ENCODE measurements at places on chromosomes 1 and 21. TPM values are rescaled to one million over a fixed set of nuclear protein-coding genes. Genes with fewer than 3 reads are reported as not detected.

Gene SLC5A9
- total RNA-seq = 0.16 TPM

Gene SH2D5
- not detected for total RNA-seq

- DNase-seq = no peak
Observed at GRCh38 chr1:41718497-41718896, 200.2 kb downstream of the HIVEP3 start.

- no peak for DNase-seq
Observed at GRCh38 chr1:201785291-201785690, 43.7 kb upstream of the IPO9 start.

DNA sequence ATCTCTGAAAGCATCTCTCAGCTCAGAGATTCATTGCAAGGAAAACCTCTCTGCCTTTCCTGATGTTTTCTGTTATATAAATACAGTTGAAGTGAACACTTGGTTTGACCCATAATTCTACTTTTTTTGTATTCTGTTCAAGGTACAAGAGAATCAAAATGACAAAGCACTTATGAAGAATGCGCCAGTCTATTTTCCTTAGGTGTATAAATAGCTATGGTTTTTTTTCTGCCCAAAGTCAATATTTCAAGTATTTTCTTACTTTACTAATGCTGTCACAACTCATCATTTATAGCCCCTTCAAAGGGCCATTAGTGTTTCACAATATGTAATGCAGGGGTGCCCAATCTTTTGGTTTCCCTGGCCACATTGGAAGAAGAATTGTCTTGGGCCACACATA, 142.5 kb upstream of the C1orf105 start:
- DNase-seq = no peak

GRCh38 chr1:12448746-12449177, 169.2 kb downstream of the DHRS3 start:
- no peak for DNase-seq
